ENCODE measurements at places on chromosomes 1 and 21.
A peak's percentile ranks its signal among the peaks of the same experiment; 100 is the strongest.

- no peak for DNase-seq
These were observed 86.0 kb downstream of the SYT2 start for GRCh38 chr1:202624088-202624780.

- peak; percentile 57 for DNase-seq
These were observed 11.4 kb upstream of the BCAR3 start for GRCh38 chr1:93692983-93693591.

DNA sequence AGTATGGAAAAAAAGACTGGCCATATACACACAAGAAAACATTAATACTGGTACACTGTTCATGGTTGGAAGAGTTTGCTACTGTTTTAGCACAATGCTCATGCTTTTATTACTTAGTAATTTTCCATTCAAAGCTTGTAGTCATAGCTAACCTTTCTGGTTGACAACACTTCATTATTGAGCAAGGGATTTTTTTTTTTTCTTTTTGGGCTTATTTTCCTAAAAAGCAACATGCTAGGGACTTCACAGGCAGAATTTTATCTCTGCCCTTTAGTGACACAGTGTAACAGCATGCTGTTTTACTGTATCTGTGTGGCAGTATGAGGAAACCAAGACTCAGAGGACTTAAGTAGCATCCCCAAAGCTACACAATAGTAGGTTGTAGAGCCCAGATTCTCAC is 58.5 kb downstream of the FGGY start:
- no peak for DNase-seq

DNA sequence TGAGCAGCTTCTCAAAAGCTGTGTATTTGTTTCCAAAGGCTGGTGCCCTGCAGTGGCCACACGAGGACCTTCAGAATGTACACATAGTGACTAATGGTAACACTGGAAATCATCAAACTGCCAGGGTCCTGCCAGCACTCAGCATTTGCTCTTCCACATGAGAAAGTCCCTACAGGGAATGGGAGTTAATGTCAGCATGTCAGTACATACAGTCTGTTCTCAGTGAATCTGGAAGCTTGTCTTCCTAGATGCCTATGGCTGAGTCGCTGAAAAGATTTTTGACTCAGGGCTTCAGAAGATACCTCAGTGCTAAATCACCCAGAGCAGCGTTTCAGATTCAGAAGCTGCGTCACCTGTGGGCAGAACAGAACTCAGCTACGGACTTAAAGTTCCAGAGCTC is 108.2 kb downstream of the CDC7 start:
- no peak for DNase-seq

- no peak for DNase-seq
These were observed 165.3 kb downstream of the LRRC7 start for GRCh38 chr1:69733061-69733460.

GRCh38 chr1:236794585-236795034 is 482 bp upstream of the MTR start:
- no peak for DNase-seq

DNA sequence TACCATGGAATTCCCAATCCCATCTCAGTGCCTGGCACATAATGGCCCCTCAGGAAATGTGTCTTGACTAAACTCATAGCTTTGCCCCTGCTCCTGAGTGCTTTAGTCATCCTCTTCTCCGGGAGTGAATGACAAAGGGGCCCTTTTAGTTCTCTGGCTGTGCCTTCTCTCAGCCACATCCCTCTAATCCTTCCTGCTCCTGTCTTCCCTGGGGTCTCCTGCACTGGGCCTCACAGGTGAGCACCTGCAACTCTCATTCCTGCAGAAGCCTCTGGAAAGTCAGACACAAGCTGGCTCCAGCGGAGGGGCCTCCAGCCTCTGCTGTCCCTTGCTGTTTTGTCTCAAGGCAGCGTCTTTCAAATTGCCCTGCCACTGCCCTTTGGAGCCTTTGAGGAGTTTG is 14.0 kb upstream of the ETV3L start:
- no peak for DNase-seq

DNA sequence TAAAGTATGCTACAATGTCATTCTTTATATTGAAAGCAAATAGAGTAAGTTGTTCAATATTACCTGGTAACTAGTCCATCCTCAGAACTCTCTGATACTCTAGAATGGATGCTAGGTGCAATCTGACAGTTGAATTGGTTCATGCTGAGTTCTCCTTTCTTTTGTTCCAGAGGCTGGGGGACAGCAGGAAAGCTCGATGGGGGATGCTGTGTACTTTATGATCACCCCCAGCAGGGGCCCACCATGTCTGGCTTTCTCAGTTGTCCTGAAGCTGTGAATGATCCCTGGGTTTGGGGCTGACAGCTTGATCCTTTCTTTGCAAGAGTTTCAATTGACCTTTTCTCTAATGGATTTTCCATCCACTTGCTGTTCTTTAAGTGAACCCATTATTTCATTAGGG is 22.5 kb downstream of the FMN2 start:
- no peak for DNase-seq

GRCh38 chr21:25421321-25422028 is 185.8 kb downstream of the MRPL39 start:
- DNase-seq: peak; percentile 78

- DNase-seq: no peak
These were observed 35.0 kb downstream of the TMPRSS2 start for GRCh38 chr21:41472753-41473548.

GRCh38 chr21:22450507-22450906 is 1452.3 kb downstream of the NCAM2 start:
- DNase-seq: no peak

DNA sequence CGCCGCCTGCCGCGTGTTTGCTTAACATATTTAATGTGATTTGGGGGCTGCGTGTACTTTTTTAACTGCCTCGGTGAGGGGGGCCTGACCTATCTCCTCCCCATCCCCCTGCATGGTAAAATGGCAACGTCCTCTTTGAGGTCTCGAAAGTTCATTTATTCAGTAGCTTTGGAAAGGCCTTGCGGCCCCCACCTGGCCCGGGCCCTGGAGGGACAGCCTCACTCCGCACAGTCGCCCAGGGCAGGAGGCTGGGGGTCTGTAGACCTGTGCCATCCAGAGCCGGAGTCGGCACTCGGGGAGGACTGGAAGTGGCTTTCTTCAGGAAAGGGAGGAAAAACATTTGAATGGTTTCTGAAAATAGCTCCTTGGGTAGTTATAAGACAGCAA is 38.0 kb upstream of the ACTRT2 start:
- no peak for DNase-seq

DNA sequence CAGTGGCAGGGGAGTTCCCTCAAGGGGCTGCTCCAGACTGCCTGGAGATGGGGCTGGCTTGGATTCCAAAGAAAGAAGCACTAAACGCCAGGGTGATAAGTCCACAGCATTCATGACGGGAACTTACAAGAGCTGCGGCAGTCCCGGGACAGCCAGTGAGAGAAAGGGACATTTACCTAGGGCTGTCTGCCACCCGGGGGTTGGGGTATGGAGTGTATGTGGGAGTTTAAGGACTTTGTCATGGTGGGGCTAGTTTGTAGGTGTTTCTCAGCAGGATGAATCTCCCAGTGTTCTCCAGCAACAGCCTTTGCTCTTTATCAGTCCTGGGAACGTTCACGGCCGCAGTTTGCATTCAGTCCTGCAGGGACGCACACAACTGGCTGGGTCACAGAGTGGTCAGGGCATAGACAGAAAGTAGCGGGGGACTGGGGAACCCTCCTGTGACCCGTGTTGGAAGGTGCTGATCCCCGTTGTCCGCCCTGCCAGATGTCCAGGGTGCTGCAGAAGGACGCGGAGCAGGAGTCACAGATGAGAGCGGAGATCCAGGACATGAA is 41.4 kb upstream of the HMGN1 start:
- DNase-seq: no peak

DNA sequence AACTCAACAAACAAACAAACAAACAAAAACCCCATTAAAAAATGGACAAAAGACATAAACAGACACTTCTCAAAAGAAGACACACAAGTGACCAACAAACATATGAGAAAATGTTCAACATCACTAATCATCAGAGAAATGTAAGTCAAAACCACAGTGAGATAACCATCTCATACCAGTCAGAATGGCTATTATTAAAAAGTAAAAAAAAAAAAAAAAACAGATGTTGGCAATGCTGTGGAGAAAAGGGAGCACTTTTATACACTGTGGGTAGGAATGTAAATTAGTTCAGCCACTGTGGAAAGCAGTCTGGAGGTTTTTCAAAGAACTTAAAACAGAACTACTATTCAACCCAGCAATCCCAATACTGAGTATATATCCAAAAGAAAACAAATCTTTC is 94.7 kb downstream of the PLPP3 start:
- no peak for DNase-seq

DNA sequence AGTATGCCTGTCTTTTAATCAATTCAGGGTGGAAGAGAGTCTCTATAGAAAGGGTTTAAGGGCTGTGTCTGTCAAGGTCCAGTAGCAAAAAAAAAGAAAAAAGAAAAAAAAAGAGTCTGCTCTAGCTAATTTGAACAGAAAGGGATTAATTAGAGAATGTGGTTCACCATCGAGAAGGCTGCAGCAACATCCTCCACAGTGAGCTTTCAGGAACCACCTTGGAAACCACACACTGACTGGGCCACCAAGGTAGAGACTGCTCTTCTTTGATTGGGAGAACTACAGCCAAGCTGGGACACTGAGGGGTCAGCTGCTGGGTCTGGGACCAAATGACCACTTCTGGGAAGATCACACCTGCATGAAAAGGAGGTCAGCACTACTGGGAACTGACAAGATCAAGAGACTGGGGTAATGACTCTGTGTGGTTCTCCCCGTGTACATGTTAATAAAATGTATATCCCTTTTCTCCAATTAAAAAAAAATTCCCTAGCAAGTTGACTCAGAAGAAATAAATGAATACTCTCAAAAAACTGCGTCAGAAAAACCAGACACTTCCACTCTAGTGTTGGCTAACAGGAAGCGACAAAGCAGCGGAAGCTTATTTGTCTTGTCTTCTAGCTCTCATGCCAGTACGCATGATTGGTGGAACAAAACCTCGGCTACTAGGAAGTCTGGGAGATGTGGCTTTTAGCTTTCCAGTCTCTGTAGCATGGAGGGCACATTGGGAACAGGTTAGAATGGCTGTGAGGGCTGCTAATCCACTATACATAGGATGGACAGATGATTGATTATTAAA is 60.0 kb upstream of the IVNS1ABP start:
- no peak for DNase-seq

- DNase-seq: no peak
These were observed 12.5 kb downstream of the SMIM12 start for GRCh38 chr1:34847094-34847493.

DNA sequence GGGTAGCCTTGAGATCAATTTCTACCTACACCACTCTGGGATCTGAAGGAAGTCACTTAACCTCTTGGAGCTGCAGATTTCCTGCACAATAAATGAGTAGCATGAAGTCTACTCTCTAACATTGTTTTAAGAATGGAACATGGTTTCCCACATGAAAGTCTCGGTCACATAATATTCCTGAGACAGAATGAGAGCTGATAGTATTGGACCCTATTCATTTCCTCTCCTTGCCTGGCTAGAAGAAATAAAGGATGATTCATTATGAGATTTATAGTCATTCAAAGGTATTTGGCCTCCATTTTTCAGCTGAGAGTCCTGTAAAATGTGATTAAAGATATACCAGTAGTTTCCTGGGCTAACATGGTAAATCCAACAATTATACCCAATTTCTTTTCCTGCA is 56.7 kb downstream of the ARHGAP29 start:
- no peak for DNase-seq

DNA sequence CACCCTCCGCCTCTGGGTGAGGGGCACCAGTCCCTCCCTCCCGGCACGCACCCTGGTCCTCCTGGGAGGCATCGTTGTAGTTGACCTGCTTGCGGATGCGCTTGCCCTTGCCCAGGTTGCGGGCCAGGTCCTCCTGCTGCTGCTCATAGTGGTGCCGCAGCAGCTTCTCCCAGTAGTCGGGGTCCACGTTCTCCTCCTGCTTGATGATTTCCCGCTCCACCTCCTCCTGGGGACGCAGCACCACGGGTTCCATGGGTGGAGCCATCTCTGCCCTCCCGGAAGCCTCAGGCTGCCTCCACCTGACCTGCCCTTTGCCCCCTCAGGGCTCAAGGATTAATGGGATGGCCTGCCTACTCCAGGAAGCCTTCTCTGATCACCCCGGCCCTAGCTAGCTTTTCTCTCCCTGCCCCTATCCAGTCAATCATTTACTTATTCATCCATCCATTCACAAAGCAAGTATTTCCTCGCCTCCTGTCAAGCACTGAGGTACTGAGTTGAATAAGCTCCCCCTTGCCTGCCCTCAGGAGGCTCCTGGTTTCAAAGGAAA is 53.5 kb downstream of the CHD5 start:
- no peak for DNase-seq

- no peak for DNase-seq
These were observed 60.9 kb downstream of the LHX4 start for GRCh38 chr1:180291004-180291403.

DNA sequence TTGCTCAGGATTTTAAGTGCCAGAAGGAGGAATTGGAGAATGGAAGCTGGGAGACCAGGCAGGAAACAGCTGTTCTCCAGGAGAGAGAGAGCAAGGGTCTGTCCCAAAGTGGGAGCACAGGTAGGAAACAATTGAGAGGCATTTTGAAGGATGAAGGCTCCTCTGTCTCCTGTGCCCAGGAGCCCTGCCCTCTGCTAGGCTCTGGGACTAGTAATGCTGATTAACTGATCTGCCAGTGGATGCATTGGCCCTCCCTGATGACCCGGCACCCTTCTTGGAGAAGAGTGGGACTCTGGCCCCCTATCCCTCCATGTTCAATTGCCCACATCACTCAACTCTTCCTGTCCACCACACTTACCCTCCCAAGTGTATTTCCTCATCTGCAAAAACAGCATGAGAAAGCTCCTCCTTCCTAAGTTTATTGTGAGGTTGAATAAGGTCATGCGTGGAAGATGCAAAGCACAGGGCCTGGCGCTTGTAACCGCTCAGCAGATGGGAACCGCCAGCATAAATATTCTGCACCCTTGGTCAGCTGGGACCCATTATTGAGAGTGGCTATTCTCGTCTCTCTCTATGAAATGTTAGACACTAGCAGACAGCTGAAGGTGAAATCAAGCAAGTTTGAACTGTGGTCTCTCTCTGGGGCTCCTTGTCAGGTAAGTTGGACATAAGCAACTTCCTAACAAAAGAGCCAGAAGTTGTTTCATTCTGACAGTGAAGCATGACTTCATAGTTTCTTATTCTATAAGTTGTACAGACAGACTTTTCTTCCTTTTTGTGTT is 63.0 kb upstream of the ANGPTL1 start:
- DNase-seq: no peak

GRCh38 chr1:179754041-179754624 is 11.0 kb downstream of the FAM163A start:
- DNase-seq: no peak

DNA sequence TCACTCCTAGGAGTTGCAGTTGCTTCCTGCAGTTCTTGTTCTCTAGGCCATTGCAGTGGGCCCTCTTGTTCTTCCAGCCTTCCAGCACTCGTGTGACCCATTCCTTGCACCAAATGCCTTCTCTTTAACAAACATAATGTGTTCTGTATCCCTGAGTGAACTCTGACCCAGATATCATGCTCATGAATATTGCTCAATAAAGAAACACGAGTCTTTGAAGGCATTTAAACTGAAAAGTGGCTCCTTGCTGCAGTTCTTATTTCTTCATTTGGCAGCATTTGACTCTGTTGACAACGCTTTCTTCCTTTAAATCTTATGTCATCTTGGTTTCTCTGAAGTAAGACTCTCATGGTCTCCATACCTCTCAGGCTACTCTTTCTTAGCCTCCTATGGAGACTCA is 100.7 kb upstream of the PDE4B start:
- DNase-seq: no peak

GRCh38 chr21:28455253-28455600 is 537.5 kb downstream of the LTN1 start:
- DNase-seq: no peak

GRCh38 chr21:17631195-17631594 is 18.5 kb upstream of the BTG3 start:
- no peak for DNase-seq

Measured in stimulated activated CD4-positive, alpha-beta T cell treated with anti-CD3 and anti-CD28 coated beads, Interleukin-4, amount 100 ng/mL, for 24 hours (primary cell).